ENCODE measurements at places on chromosomes 16 and 17.
A peak's percentile ranks its signal among the peaks of the same experiment; 100 is the strongest.

DNA sequence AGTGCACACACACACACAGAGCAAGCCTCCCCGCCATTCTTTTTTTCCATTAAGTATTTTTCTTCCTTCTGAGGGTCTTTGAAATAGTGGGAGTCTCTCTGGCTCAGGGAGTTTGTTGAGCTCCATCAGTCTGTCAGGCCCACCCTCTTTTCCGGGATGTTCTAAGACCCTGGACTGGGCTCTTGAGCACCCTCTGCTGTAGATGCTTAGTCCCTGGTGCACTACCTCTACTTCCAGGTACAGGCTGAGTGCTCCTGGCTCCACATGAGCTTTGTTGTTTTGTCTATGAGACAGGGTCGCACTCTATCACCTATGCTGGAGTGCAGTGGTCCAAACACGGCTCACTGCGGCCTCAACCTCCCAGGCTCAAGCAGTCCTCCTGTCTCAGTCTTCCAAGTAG is 20.7 kb downstream of the LIMD2 start:
- ATAC-seq, result no peak

DNA sequence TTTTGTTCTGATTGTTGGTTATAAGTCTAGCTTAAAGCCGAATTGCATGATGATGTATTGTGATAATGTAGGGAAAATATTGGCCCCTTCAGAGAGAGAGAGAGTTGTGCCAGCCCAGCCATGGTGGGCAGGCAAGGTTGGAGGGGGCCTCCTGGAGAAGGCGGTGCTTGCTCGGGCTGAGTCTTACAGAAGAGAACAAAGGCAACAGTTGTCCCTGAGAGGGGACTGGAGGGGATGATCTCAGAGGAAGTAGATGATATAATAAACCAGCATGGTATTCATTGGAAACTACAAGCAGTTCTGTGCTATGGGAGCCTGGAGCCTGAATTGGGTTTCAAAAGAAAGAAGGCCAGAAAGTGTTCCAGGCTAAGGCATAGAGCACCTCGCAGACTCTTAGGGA is 173.8 kb downstream of the RPTOR start:
- ATAC-seq, result no peak

DNA sequence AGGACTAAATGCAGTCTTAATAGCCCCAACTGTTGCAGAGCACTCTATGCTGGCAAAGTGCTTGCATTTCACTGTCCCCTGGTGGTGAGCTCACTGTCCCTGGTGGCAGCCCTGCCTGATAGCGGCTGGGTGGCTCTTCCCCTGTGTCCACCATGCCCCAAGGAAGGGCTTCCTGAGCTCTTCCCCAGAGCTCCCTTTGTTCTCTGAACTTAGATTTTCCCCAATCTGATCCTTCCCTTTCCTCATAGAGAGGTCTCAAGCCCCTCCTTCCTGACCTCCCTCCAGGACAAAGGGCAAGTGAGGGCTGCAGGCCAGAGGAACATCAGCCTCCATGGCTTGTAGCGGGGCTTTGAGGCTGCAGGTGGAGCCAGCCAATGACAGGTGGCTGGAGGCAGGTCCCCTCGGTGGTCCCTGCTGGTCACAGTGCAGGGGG is 17.0 kb downstream of the BEAN1 start:
- no peak for ATAC-seq

GRCh38 chr17:73211745-73212144 is 18.9 kb downstream of the COG1 start:
- no peak for ATAC-seq

GRCh38 chr17:18099516-18099915 is 9.0 kb upstream of the MYO15A start:
- no peak for ATAC-seq

- ATAC-seq, result no peak
Observed at GRCh38 chr17:83080858-83081683, 1.7 kb downstream of the METRNL start.

GRCh38 chr17:57948555-57949420 is 6.4 kb downstream of the CUEDC1 start:
- peak; percentile 64 for ATAC-seq

GRCh38 chr17:61966191-61966590 is 38.4 kb upstream of the INTS2 start:
- ATAC-seq, result no peak

GRCh38 chr16:26530584-26531289 is 536.0 kb upstream of the C16orf82 start:
- no peak for ATAC-seq

DNA sequence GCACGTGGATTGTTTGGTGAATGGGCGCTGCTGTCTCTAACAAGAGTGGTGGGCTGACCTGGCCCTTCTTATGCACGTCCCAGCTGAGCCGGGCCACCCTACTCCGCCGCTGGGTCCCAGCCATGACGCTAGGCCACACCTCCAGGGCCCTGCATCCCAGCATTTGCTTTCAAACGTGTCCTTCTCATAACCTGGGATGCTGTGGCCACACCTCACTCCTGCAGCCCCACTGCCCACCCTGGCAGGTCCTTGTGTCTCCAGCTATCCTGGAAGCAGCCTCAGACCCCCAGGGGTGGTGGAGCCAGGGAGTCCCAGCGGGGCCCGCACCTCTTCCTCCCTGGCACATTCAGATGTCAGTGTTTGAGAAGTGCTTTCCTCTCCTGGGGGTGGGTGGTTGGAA is 168.6 kb downstream of the IRF8 start:
- no peak for ATAC-seq

GRCh38 chr17:64393000-64393402 is 2.3 kb upstream of the PECAM1 start:
- ATAC-seq, result peak; percentile 49

GRCh38 chr17:81238815-81239713 is at the start of the genes NDUFAF8 and TEPSIN:
Gene NDUFAF8, plus strand, starts transcription at chr17:81239318. Its CDS starts 46 bp downstream, at chr17:81239364.
Gene TEPSIN, minus strand, starts transcription at chr17:81239055. Its CDS starts 22 bp downstream, at chr17:81239033.
- peak; percentile 98 for ATAC-seq

- peak; percentile 57 for ATAC-seq
Observed at GRCh38 chr16:67546761-67547422, 15.4 kb upstream of the CTCF start.

- peak; percentile 96 for ATAC-seq
Observed at GRCh38 chr17:7251661-7252175, at the start of gene CTDNEP1. Gene CTDNEP1, minus strand, starts transcription at chr17:7251734. Its CDS starts 438 bp downstream, at chr17:7251296.

- no peak for ATAC-seq
Observed at GRCh38 chr17:1162116-1162855, 17.5 kb downstream of the ABR start.

- no peak for ATAC-seq
Observed at GRCh38 chr17:38588788-38589174, 17.0 kb downstream of the SRCIN1 start.

DNA sequence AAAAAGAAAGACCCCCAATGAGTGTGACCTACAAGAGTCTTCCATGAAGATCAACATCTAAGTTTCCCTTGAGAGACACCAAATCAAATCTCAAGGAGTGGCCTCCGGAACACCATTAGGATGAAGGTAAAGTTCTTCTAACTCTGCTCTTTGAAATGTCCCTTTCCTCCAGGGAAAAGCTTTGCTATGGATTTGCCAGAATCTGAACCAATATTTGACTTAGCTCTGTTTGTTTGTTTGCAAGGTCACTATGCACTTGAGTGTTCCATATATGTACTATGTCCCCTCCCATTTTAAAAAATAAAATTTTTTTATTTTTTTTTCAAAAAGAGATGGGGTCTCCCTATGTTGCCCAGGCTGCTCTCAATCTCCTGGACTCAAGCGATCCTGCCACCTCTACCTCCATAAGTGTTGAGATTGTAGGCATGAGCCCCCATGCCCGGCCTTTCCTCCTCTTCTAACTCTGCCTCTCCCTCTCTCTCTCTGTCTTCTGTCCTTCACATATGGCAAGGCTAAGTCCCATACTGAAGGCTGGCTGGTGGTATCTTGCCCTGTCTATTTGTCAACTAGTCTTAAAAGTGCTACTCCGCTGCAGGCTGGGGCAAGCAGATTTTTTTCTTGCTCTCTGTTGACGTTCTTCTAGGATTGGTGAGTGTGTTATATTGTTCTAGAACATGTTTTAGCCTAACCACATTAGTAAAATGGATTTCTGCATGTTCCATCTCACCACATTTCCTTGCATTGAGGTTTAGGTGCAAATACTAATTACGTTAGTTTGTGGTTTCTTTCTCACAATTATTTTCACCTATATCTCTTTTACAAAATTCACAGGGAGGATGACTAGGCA is 276.7 kb upstream of the DYNLRB2 start:
- no peak for ATAC-seq

DNA sequence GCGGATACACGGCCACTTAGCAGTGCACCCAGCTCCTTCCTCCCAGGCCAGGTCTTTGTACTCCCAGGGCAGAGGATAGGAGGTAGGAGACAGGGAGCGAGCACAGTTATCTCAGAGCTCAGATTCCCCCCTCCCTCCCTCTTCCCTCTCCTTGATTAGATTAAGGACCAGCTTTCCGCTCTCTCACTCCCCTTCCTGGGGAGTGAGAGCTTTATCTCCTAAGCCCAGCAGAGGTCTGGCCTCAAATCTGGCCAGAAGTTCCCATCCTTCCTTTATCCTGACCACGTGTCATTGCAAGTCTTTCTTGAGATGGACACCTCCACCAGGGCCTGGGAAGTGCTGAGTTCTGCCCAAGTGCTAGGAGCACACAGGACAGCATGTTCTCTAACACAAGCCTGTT is 5.1 kb downstream of the ARL4D start:
- ATAC-seq, result no peak

DNA sequence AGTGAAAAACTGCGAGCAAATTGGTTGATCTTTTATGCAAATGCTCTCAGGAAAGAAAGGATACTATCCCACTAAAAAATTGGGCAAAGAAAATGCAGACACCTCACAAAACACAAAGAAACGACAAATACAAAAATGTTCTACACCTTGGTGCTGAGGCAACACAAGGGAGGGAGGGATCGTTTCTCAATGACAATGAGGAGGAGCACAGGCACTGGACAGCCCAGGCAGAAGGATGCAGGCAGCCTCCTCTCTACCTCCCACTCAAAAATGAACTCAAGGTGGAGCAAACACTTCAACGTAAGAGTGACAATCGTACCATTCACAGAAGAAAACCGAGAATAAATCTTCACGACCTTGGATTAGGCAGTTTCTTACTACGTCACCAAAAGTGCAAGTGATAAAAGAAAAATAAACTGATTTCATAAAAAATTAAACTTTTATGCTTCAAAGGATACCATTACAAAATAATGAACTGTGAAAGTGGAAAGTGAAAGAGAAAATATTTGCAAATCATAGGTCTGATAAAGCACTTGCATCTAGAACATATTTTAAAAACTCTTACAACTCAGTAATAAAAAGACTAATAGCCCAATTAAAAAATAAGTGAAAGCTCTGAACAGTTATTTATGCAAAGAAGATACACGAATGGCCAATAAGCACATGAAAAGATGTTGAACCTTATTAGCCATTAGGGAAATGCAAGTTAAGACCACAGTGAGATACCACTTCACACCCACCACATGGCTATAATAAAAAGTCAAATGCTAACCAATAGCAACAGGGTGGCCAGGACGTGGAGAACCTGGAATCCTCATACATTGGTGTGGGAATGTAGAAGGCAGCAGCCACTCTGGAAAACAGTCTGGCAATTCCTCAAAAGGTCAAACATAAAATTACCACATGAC is 80.8 kb upstream of the TRAP1 start:
- peak; percentile 56 for ATAC-seq

- no peak for ATAC-seq
Observed at GRCh38 chr17:29495011-29495410, 71.8 kb downstream of the ABHD15 start.

DNA sequence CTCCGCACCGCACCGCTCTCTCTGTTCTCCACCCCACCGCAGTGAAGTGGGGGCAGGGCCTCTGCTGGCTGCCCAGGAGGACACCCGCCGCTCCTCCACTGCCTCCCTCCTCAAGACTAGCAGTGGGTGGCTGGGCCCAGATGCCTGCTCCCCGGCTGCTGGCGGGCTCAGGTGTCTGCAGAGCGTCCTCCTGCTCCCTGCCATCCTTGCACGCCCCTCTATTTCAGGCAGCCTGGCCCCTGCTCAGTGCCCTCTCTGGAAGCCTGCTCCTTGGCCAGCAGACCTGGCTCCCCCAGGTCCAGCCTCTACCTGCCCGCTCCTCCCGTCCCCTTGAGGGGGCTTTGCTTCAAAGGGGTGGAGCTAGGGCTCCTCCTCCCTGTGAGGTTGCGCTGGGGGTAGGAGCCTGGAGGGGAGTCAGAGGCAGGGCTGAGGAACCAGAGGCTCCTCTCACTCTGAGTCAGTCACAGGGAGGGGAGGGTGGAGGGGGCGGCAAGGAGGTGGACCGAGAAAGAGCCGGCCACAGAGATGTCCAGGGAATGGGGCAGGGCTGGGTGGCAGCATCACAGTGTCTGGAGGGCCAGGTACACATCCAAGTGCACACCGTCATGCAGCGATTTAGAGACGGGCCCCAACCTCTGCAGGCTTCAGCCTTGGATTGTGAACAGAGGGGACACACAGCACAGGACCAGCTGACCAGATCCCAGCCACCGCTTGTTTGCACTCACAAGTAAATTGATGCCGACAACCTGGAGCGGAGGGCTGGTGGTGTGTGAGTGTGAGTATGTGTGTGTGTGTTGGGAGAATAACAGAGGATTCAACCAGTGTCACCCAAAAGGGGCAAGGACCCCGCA is 9.8 kb upstream of the TMEM92 start:
- ATAC-seq, result no peak

DNA sequence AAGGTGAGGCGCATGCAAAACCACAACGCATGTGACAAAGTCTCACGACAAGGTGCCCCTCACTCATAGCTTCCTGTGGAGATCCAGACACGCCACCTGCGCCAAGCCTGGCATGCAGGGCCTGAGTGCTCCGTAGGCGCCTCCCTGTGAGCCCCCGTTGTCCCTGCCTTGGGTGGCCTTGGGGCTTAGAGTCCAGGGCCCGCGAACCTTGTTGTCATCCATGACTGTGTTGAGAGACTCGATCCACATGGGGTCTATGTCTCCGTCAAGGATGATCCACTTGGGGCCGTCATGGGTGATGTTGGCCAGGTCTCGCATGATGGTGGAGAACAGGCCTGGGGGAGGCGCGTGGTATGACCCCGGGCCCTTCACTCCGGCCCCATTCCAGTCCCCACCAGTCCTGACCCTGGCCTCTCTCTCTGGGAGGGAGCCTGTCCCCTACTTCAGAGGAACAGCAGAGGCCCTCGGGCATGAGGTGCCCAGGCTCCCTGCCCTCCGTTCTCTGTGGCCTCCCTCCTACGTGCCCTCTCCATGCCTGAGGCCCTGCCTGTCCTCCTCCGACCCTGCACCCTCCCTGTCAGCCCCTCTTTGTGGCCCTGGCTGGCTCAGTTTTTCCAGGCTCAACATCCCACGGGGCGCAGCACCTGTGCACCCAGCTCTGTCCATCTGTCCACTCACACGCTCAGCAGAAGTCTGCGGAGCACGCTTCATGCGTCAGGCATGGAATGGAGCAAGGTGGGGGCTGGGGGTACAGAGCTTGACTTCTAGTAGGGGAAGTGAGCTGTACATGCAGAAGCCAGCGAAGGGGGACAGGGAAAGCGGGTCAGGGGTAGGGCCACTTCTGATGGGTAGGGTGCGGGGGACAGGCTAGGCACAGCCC is 85.7 kb downstream of the DNAH17 start:
- no peak for ATAC-seq

GRCh38 chr17:4591529-4591928 is 7.2 kb downstream of the SMTNL2 start:
- no peak for ATAC-seq

- no peak for ATAC-seq
Observed at GRCh38 chr17:81329927-81330883, 35.1 kb upstream of the SLC38A10 start.
